ENCODE measurements at places on chromosomes 6 and 20. TPM values are rescaled to one million over a fixed set of nuclear protein-coding genes. Genes with fewer than 3 reads are reported as not detected.
A peak's percentile ranks its signal among the peaks of the same experiment; 100 is the strongest.

DNA sequence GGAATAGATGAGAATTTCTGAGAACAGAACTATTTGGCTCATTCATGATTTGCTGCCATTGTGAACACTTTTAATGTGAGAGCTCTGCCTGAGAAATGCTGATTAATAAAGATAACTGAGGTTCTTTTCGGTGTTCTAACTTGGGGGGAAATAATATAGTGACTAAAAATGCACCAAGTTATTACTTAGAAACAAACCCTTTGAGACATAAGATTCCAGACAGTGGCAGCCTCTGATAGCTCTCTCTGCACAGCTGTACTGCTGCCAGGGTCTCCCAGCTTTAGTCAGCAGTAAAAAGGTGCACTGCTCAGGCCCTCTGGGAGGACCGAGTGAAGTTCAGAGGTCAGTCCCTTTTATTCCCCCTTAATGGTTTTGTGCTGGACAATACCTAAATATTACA, 2.5 kb upstream of the PRDM1 start:
- no peaks in the 10 kb centered on the region for H3K36me3 ChIP-seq
- H3K4me1 ChIP-seq, result peaks cover 16% of the 10 kb centered on the region
- no peak overlapping the region for H3K27ac ChIP-seq
- no peak overlapping the region for H3K4me3 ChIP-seq

- no peaks in the 10 kb centered on the region for H3K27me3 ChIP-seq
- no peaks in the 10 kb centered on the region for H3K36me3 ChIP-seq
- H3K27ac ChIP-seq, result no peak overlapping the region
- H3K4me1 ChIP-seq, result peaks cover 4% of the 10 kb centered on the region
- no peak overlapping the region for H3K4me3 ChIP-seq
Observed at GRCh38 chr6:137820952-137821351, 46.1 kb upstream of the TNFAIP3 start.

DNA sequence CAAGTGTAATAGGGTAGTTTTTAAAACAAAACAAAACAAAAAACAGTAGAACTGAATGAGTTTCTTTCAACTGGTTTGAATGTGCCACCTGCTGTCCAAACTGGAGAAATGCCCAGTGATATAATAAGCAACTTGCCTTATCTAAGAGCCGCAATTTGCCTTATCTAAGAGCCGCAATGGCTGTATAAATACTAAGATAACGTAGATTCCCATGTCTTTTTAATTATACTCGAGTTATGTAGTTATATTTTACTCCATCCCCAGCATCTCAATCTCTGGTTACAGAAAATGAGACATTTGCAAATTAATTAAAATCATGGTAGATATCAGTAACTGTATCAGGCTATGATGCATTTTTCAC, 67.2 kb downstream of the RPP40 start:
- H3K27ac ChIP-seq, result no peak overlapping the region
- DNase-seq, result peak; percentile 41
- peaks cover 20% of the 10 kb centered on the region for H3K4me1 ChIP-seq
- H3K36me3 ChIP-seq, result peaks cover 5% of the 10 kb centered on the region

GRCh38 chr6:96194675-96195074, 178.9 kb downstream of the FUT9 start:
- H3K4me1 ChIP-seq, result no peaks in the 10 kb centered on the region
- H3K4me3 ChIP-seq, result no peak overlapping the region
- no peak for DNase-seq

- no peak overlapping the region for H3K27ac ChIP-seq
- no peak for DNase-seq
- no peaks in the 10 kb centered on the region for H3K27me3 ChIP-seq
- no peaks in the 10 kb centered on the region for H3K36me3 ChIP-seq
- H3K4me3 ChIP-seq, result no peak overlapping the region
Observed at GRCh38 chr20:33518071-33518470, 28.2 kb downstream of the CBFA2T2 start.

Gene SLC17A3
- total RNA-seq, result not detected

GRCh38 chr20:5092765-5093339, 26.9 kb downstream of the PCNA start:
- H3K4me3 ChIP-seq, result no peak overlapping the region
- no peak overlapping the region for H3K27ac ChIP-seq
- H3K36me3 ChIP-seq, result peaks cover 16% of the 10 kb centered on the region
- no peak for DNase-seq

Measured in spinal cord (tissue), 10 donors.